Activated naive CD4-positive, alpha-beta T cell treated with anti-CD3 and anti-CD28 coated beads, Interleukin-2, amount 10 ng/mL, durations not matched to agents 7 days and 5 days (primary cell): ENCODE measurements at places on chromosomes 4 and X.

DNA sequence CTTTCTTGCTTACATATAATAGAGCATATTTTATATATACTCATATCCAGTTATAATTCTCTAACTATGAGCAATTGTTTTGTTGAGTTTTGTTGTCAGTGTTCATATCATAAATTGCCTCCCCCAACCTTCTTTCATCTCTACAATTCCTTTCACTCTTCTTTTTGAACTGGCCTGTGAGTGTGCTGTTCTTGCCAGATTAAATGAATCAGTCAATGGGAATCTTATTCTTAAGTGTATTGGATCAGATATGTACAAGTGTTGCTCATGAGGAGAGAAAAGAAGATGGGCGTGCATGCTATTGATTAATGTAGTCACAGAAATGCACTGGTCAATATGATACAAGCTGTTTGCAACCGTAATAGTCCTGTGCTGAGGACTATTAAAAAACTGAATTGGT lies 728.1 kb upstream of the MAGEB2 start:
- DNase-seq = no peak

GRCh38 chr4:22596409-22596808 lies 80.5 kb upstream of the ADGRA3 start:
- DNase-seq = no peak

DNA sequence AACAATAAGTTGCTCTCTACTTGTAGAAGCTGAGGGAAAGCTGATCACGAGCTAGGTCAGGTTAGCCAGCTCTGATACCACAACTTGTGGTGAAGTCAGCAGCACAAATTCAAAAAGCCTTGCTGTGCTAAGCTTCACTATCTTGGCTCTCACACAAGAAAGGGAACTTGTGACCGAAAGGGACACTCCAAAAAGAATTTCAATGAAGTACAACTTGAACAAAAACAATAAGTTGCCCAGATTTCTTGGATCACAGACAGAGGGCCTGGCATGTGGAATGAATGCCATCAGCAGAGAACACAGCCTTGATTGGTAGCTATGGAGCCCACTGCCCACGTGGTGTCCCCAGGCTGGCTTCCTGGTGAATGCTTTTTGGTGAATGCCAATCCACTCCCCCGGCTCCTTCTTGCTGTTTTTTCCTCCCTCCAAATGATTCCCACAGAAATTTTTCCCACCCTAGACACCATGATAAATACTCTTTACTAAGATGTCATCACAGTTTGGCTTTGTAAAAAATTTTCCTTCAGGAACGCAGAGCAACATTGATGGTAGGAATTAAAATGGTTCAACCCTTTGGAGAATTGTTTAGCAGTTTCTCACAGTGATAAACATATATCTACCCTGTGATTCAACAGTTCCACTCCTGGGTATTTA lies 82.6 kb downstream of the ANXA3 start:
- no peak for DNase-seq

DNA sequence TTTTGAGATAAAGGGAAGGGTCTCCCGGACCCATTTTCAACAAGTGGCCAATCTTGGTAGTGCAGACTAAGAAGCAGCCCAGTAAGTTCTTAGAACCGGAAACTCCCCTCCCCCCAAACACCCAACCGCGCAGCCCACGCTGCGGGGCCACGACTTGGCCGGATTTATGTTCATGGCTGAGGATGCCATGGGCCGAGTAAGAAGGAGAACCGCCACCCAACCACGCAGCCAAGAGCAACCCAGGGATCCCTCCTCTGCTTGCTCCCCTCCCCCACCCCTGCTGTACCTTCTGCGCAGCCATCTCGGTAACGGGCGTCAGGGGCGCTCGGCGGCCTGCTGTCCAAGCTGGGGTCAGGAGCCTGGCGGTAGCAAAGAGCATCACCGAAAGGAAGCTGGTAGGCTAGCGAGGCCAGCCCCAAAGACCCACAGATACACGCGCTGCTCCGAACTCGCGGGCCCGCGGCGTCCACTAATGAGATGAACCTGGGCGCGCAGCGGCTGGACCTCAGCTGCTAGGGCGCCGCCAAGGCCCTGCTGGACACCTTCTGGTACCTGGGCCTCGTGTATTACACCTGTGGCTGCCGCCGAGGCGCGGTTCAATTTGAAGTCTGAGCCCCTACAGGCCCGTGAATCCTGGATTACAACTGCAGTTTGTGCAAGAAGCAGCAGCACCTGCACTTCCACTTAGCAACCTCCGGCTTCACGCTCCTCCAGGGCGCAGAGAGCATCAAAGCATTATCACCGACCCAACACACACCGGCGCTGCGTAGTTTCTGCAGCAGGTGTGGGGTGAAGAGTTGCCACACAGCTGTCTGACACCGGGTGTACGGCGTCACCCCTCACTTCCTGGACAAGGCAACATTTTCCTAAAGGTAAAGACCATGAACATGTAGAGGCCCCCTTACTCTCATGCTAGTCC lies 63.4 kb downstream of the NUDT10 start:
- DNase-seq = peak; percentile 68

DNA sequence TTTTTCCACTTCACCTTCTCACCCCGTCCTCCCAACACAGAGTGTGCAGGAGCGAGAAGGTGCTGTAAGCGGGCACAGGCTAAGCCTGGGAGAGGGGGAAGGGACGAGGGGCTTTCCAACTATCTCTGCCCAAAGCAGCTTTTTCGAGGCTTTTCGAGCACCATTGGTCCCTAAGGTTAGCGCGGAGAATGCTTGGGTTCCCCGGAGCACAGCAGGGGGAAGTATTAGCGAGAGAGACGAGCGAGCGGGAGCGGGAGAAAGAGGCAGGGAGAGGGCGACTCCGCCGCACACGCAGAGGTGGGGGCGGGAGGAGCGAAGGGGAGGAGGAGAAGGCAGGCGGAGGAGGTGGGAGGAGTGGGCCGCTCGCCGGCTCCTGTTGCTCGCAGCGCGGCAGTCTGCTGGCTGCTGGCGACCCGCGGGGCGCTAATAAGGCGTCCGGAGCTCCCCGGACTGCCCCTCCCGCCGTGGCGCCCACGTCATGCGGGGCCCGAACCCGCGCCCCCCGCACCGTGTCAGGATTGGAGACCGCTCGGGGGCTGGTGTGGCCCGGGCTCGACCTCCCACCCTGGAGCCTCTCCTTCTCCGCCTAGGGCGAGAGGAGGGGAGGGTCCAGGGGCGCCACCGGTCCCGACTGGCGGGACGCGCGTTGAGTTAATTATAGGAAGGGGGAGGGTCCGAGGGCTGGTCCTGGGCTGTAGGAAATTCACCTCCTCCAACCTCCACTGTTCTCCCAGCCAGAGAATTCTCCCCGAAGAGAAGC lies at the start of gene ADAMTS3:
Gene ADAMTS3 (minus strand): TSS at position 263 of the 760 bp plus-strand sequence. CDS start 459 bp downstream, outside the sequence.
- peak; percentile 21 for DNase-seq

DNA sequence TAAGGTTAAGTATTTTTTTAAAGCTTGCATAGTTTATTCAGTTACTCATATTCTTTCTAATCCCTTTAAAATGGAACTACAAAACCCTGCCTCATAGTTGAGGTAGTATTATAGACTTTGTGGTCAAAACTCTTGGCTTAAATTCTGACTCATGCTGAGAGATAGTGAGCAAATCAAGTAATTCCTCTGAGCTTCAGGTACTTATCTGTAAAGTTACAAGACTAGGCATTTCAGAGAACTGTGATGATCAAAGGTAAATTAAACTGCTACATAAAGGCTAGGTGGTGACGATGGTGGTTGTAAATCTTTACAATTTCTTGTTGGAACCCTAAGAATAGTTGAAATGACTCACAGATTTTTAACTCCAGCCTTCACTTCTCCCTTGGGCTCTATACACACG lies 3.2 kb upstream of the CLOCK start:
- no peak for DNase-seq

- no peak for DNase-seq
Measured at GRCh38 chr4:88910101-88910500, 146.9 kb downstream of the FAM13A start.

GRCh38 chr4:155487210-155487609 lies 110.4 kb upstream of the MAP9 start:
- no peak for DNase-seq

GRCh38 chr4:59966758-59967157 lies 1233.4 kb upstream of the ADGRL3 start:
- DNase-seq = no peak

DNA sequence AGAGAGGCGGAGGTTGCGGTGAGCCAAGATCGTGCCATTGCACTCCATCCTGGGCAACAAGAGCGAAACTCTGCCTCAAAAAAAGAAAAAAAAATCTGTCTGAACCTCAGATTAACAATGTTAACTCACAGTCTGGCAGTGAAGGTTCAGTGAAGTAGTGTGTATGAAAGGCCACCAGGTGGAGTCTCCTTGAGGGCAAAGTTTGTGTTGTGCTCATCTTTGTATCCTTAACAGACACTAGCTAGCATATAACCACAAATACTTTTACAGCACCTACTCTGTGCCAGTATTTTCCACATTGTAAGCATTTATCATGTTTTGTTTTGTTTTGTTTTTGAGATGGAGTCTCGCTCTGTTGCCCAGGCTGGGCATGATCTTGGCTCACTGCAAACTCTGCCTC lies 46.0 kb upstream of the MGST2 start:
- peak; percentile 27 for DNase-seq
